ENCODE measurements at places on chromosomes 1 and 21. TPM values are rescaled to one million over a fixed set of nuclear protein-coding genes. Genes with fewer than 3 reads are reported as not detected.

GRCh38 chr1:228416217-228416933, at the start of gene TRIM17:
Gene TRIM17 (minus strand): TSS chr1:228416861. CDS start chr1:228415072, 1,789 bp downstream.
- no peak for DNase-seq

- DNase-seq = no peak
Observed at GRCh38 chr1:203207751-203208150, 21.2 kb upstream of the CHI3L1 start.

DNA sequence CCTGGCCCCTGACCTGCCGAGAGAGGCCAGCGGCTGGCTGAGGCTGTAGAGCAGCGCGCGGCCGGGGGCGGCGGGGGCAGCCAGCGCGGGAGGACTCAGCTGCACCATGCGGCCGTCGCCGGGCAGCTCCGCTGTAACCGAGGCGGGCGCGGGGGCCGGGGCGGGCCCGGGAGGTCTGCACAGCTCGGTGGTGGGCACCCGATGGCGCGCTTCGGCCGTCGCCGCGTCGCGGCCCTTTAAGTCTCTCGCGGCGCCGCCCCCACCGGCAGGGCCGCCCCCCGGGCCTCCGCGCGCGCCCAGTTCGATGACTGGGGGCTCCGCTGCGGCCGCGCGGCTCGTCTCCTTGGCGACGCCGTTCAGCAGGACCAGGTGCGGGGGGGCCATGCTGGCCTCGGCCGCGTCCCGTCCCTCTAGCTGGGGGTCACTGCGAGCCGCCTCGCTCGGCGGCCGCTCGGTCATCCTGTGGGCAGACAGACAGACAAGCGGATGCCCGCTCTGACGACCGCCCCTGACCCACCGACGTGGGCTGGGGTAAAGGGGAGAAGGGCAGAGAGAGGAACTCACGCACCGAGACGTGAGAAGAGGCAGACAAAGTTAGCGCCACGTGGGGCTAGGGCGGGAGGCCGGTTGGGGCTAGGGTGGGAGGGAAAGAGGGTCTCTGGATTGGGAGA, 6.5 kb downstream of the TAL1 start:
- DNase-seq = no peak

- DNase-seq = no peak
Observed at GRCh38 chr21:41763398-41763931, 3.4 kb downstream of the RIPK4 start.

- DNase-seq = no peak
Observed at GRCh38 chr1:160823296-160823695, 27.3 kb downstream of the LY9 start.

- no peak for DNase-seq
Observed at GRCh38 chr1:183783342-183783741, 21.6 kb upstream of the RGL1 start.

DNA sequence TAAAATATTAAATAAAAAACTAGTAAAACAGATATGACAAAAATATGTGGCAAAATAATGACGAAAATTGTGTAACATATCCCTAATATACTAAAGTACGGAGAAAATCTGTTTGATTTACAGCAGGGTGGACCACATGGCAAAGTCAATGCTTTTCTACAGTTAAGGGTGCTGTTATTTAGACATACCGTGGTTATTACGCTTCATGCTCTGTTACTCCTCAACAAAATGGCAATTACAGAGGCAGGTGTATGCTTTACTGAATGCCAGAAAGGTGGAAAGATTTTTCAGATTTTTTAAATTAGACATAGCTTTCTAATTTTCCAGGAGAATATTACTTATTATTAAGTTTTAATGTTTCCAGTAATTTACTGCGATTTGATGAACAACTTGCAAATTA, 343.9 kb upstream of the DPYD start:
- no peak for DNase-seq

DNA sequence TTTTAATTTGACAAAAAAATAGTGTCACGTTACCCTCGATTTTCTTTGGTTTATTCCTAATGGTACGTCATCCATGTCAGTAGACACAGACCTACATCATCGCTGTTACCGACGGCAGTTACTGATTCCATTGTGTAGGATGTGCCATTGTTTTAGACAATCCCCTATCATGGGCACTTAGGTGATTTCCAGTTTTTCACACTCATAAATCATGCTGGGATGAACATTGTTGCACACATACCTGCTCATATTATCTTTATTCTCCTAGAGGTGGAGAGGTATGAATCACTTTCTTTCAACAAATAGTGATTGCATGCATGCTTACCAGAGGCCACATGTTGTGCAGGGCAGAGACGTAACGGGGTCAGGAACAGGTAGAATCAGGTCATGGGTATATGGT, 79.7 kb upstream of the EFHD2 start:
- no peak for DNase-seq

DNA sequence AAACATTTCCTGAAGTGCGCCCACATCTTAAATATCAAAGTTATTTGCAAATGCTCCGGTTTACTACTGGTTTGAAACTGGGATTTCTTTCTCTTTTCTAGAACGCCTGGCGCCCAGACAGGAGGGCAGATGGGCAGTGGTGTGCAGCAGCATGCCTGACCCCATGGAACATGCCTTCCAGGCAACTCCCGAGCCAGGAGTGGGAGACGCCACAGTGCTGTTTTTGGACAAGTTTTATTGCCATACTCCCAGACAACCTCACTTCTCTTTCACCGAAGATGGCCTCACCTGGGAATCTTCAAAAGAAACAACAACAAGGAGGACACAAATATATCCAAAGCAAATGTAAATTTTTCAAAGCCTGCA, 21.5 kb downstream of the UBE2G2 start:
- no peak for DNase-seq

DNA sequence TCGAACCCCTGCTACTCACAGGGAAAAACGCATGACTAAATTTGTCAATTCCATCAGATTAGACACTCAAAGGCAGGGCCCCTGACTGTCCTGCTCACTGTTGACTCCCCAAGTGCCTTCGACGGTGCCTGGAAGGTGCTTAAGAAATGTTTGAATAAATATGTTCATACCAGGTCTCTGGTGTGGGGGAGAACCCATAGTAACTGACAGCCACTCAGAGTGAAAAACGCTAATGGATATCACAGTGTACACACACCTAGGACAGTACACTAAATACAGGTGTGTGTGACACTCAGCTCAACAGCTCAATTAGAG, 39.7 kb upstream of the WASF2 start:
- no peak for DNase-seq

DNA sequence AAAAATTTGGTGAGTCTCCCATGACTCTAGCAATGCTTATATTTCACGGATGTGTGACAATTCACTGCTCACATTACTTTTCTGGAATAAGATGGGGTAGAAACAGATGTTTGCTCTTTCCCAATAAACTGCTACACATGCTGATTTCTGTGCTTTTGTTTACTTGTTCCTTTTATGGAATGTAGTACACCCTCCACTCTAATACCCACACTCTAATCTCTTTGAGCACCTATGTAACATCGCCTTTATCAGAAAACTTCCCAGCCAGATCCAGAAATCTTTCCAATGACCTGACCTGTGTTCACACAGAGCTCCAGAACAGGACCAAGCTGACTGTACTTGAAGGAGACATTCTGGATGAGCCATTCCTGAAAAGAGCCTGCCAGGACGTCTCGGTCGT, 4.2 kb downstream of the HSD3B2 start:
- no peak for DNase-seq

DNA sequence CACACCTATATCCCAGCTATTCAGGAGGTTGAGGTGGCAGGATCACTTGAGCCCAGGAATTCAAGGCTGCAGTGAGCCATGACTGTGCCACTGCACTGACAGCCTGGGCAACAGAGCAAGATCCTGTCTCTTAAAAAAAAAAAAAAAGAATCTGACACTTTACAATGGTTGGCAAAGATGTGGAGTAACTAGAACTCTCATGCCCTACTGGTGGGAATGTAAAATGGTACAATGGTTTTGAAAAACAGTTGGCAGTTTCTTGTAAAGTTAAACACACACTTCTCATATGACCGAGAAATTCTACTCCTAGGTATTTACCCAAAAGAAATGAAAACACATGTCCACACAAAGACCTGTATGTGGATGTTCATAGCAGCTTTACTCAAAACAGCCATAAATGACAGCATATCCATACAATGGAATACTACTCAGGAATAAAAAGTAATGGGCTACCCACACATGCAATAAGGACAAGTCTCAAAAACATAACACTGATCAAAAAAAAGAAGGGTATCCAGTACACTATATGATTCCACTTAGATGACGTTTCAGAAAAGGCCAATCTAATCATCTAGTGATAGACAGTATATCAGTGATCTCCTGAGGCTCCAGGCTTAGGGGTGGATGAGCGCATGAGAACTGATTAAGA, 58.1 kb downstream of the HLCS start:
- DNase-seq = no peak

GRCh38 chr1:198848206-198848605, 209.4 kb downstream of the PTPRC start:
- DNase-seq = no peak

- DNase-seq = no peak
Observed at GRCh38 chr21:46244602-46245001, 16.0 kb upstream of the LSS start.

DNA sequence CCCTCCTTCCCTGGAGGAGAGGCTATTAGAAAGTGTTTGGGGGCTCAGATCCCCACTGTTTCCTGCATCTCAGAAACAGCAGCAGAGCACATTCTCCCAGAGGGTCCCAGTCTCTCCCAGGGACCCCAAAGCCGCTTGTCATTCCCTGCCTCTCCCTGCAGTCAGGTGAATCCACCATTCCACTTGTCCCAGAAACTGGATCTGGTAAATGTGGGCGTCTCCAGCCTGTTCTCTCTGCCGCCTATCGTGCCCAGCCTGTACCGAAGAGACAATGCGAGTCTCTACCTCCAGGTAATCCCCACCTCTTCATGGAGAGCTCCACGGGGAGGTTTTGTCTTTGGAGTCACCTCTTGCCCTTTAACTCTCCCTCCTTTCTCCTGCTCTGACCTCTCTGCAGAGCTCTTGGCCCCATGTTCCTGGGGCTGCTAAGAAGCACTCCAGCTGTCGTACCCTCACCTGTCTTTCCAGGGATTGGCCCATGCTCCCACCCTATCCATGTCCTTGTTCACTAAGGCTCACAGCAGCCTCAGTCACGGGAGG, 26.9 kb downstream of the INAVA start:
- DNase-seq = no peak

- DNase-seq = no peak
Observed at GRCh38 chr1:51328926-51329325, 1.4 kb downstream of the TTC39A start.

DNA sequence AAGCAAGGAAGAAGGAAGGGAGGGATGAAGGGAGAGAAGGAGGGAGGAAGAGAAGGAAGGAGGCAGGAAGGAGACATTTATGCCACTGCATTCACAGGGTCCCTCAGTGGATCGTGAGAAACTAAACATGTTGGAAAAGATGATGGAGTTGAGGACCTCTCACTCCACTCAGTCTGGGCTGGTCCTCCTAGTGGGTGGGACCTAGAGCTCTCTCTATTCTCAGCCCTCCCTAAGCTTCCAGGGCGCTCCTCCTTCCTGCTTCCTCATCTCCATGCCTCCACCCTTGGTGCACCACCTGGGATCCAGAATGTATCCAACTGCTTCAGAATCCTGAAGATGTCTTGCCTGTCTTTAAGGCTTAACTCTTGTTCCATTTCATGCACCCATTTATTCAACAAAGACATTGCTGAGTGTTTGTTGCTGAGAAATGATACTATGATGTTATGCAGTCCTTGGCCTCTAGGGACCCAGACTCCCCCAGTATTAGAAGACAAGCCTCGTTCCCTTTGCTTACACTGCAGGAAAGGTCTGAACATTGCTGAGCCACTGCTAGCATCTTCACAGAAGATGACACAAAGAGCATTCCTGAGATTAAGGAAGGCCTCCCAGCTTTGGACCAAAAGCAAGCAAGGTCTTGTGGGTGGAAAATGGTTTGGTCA, 88.5 kb downstream of the BEND5 start:
- no peak for DNase-seq

SLC22A15 gene
- 7.1 TPM for polyA plus RNA-seq

ALX3 gene
- polyA plus RNA-seq = not detected

ELAPOR1 gene
- 1.6 TPM for polyA plus RNA-seq

Measured in left kidney (tissue), 8 donors.